Stimulated activated CD4-positive, alpha-beta T cell treated with anti-CD3 and anti-CD28 coated beads, Interleukin-1b, Interleukin-23, amount 100 ng/mL, for 24 hours (primary cell): ENCODE measurements at places on chromosomes 13 and 19.

- DNase-seq = no peak
These were observed 207.4 kb upstream of the SOX1 start for GRCh38 chr13:111859354-111860230.

DNA sequence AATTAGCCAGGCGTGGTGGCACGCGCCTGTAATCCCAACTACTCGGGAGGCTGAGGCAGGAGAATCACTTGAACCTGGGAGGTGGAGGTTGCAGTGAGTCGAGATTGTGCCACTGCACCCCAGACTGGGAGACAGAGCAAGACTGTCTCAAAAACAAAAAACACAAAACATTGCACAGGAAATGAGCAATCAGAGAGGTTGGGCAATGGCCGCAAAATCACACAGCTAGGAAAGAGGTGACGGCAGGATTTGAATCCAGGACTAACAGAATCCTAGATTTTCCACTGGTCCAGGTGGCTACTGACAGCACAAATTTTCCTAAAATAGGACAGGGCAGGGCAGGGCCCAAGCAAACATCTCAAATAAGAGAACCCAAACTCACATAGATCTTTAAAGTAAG, 23.3 kb downstream of the PTPRS start:
- no peak for DNase-seq

GRCh38 chr19:44908836-44909261, 3.3 kb downstream of the APOE start:
- no peak for DNase-seq

GRCh38 chr19:38394488-38394887, 6.0 kb downstream of the SPRED3 start:
- DNase-seq = peak; percentile 40

- DNase-seq = no peak
These were observed 546.7 kb downstream of the RFC3 start for GRCh38 chr13:34364633-34365032.

- no peak for DNase-seq
These were observed 1.8 kb upstream of the ZNF557 start for GRCh38 chr19:7067716-7068115.

GRCh38 chr19:44810234-44811121, 1.6 kb downstream of the BCAM start:
- DNase-seq = no peak

GRCh38 chr19:4983346-4984105, 14.6 kb downstream of the KDM4B start:
- DNase-seq = no peak

- no peak for DNase-seq
These were observed 19.2 kb downstream of the PNMA8A start for GRCh38 chr19:46452186-46452585.

DNA sequence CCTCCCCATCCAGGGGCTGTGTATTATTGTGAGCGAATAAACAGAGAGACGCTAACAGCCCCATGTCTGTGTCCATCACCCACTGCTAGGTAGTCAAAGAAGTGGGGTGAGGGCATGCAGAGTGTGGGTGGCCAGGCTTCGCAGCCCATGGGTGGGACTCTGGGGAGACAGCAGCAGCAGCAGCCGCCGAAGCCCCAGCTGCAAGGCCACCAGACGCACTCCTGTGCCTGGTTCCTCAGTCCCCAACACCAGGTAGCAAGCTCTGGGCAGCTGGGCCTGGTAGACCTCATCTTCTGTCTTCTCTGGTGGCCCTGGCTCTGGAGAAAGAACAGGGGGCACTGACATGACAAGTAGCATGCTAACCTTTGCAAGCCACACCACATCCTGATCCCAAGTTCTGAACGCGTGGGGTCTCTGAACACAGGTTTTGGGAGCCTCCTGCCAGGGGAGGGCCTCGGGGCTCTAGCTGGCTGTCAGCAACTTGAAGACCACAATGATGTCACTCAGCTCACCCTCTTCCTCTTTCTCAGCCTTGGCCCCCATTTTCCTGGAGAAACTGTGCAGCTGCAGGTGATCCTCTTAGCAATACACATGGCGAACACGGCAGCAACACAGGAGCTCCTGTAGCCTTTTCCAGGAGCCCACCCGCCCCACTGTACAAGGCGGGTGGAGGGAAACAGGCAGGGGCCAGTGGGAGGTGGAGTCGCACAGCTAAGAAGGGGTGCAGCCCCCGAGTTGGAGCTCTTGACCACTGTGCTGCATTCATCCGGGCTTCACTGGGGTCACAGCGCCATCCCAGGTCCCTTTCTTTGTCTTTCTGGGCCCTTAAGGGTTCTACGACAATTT, 5.8 kb downstream of the FUZ start:
- no peak for DNase-seq

DNA sequence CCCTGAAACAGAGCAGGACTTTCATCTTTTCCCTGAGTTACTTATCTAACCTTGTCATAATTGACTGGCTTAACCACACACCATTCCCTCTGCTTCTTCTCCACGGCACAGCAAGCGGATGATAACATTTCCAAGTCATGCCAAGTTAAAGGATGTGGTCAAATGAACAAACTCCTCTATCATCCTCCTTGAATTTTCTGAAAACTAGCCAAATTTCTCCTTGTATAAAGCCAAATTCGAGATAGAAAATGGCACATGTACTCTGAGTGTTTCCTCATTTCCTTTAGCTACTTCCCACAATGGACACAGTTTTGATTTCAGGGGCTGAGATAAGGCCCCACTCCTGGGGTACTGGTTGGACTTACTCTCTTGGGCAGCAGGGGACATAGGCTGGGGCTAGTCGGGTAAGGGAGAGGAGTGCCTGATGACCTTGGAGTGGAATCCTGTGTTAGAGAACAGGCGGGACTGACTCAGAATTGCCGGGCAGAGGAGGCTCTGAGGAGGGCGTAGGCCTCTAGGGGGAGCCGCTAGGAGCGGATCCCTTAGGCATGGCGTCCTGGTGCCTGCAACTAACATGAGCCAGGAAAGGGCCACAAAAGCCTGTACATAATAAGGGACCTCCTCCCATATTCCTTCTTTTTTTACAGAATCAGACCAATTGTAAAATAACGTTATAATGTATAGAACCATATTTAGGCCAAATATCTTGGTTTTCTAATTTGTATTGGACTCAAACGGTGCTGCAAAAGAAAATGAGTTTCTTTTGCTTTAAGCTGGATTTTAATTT, 20.3 kb upstream of the TMTC4 start:
- no peak for DNase-seq

GRCh38 chr13:37364007-37364406, 234.6 kb downstream of the POSTN start:
- DNase-seq = no peak

DNA sequence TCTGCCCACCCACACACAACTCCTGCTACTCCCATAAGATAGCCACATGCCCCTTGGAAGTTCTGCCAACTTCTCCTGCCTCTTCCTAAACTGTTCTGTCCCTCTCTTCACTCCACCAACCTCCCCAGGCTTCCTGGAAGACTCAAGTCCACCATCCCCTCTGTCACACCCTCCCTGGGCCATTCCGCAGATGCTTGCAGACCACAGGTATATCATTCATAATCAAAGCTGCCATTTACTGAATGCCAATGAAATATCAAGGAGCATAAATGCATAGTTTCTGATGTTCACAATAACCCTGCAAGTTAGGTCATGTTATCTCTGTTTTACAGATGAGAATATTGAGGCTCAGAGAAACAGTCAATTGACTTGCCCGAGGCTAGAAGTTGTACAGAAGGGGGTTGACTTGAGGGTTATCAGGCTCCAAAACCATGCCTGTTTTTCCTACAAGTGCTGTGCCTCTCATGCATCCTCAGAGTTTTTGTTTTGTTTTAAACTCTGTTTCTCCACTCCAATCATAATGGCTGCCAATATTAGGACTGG, 135.6 kb downstream of the SLC7A1 start:
- no peak for DNase-seq

GRCh38 chr13:75161804-75162203, 320.2 kb downstream of the TBC1D4 start:
- no peak for DNase-seq

DNA sequence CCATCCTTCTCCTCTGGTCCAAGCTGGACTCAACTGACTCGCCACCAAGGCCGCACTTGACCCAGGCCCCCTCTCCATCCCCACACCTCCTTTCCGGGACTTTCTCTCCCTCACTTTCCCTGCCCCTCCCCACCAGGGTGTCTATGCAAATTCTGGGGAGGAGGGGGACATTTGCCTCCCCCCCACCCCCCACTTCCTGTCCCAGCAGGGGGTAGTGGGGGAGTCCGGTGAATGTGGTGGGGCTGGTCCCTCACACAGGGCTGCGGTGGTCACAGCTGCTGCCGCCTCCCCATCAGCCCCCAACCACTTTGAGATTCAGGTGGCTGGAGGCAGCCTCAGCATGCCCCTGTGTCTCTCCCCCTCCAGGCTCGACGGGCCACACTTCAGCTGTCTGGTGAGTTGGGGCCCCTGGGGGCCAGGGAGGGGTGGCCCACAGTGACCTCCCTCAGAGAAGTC, 870 bp downstream of the SPIB start:
- DNase-seq = no peak

DNA sequence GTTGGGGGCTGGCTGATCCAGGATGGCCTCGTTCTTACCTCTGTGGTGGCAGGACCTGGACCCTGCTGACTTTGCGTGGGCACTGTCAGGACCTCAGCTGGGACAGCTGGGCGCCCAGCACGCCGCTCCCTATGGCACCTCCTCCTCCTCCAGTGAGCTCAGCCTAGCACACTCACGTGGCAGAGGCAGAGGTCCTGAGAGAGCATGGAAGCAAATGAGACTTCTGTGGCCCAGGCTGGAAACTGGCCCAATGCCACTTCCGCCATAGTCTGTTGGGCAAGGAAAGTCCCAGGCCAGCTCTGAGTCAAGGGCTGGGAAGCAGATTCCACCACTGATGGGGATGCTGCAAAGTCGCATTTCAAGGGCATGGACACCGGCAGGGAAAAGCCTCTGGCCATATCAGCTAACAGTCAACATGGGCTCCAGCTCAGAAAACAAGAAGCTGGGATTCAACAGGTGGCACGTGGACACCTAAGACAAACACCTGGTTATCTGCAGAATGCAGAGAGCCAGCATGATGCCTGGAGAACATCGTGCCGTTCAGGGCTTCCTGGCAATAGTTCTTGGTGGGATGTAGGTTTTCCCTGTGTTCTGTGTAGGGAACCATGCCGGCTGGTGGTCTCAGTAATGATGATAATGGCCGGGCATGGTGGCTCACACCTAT, 16.7 kb downstream of the MYBPC2 start:
- no peak for DNase-seq

DNA sequence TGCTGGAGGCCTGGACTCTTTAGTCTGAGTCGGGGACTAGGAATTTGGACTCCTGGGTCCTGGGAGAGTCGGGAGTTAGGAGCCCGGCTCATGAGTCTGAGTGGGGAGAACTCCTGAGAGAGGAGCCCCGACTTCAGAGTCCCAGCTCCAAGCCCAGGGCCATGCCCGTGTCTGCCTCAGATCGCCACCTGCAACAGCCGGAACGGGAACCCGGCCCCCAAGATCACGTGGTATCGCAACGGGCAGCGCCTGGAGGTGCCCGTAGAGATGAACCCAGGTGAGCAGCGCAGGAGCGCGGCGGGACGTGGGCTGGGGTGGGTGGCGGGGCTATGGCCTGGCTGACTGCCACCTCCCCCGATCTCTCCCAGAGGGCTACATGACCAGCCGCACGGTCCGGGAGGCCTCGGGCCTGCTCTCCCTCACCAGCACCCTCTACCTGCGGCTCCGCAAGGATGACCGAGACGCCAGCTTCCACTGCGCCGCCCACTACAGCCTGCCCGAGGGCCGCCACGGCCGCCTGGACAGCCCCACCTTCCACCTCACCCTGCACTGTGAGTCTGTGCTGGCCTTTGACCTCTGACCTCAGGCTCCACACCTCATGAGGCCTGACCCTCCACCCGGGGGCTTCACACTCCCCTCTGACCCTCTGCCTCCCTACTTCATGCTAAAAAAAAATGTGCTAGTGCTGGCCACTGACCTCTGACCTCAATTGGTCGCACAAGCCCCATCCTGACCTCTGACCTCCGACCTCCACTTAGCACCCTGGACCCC, 4.4 kb downstream of the BCAM start:
- DNase-seq = no peak

DNA sequence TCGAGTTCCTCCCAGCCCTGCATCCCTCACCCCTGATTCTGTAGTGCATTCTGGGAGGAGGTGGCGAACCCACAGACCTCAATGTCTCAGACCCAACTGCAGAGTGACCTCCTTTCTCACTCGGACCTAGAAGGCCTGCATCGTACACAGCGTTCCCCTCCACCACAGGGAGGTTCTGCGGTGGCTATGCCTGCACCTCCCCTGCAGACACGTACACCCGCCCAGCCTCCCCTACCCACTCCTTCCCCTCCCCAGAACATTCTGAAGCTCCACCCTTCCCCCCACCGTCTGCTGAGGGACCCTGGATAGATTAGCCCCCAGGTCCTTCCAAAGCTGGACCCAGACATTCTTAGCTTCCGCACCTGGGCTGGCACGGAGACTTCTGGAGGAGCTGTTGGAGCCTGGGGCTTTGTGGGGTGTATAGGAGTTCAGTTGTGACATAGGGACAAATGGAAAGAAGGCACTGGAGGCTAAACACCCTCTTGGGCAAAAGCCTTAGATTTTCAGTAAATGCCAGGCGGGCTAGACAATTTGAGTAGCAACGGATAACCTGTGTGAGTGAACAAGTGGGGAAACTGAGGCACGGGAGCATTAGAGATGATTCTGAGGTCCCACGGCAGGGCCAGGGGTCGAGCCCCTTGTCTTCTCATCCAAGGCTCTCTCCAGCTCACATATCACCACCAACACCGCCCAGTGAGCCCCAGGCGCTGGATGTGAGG, 420 bp upstream of the FSD1 start:
- no peak for DNase-seq

GRCh38 chr19:19595171-19595701, 23.3 kb downstream of the PBX4 start:
- DNase-seq = no peak

DNA sequence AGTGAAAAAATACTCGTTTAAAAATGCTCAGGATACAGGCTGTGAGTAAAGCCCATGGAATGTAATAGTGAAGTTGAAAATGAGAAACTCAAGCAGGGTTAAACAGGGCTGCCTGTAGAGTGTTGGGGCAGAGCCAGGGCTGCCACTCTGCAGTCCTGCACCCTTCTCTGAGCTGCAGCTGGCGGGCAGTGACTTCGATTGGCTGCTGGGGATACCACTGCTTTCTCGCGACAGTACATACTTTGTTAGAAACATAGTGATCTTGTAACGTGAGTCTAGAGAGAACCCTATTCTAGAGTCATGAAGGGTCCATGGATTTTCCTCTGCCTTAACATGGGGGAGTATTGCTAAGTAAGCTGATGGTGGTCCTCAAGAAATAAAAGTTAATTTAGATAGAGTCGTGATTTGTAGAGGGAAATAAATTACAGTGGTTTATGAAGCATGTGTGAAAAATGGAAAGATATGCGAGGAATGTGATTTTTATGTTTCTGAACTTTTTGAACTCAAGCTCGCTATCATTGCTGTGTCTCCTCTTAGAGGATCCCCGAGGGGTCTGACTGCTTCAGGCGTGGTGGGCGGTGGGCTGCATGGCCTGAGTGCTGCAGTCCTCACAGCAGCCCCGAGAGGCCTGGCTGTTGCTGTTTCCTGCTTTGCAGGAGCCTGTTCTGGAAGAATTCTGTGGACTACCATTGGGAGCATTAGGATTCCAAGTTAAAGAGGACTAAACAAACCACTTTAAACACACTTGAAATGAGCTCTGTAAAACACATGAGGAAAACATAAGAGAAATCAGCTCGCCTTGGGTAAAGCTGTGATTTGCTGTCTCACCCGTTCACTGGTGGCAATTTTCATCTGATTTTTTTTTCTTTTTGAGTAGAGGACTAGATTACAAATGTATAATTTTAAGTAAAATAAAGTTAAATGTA, 95.7 kb downstream of the ARHGEF7 start:
- no peak for DNase-seq

- DNase-seq = no peak
These were observed 144.5 kb upstream of the ZNF536 start for GRCh38 chr19:30227661-30228112.
